ENCODE measurements at places on chromosomes 13 and 19.

GRCh38 chr19:47729799-47730520, 15.4 kb upstream of the NOP53 start:
- DNase-seq: peak; percentile 16

DNA sequence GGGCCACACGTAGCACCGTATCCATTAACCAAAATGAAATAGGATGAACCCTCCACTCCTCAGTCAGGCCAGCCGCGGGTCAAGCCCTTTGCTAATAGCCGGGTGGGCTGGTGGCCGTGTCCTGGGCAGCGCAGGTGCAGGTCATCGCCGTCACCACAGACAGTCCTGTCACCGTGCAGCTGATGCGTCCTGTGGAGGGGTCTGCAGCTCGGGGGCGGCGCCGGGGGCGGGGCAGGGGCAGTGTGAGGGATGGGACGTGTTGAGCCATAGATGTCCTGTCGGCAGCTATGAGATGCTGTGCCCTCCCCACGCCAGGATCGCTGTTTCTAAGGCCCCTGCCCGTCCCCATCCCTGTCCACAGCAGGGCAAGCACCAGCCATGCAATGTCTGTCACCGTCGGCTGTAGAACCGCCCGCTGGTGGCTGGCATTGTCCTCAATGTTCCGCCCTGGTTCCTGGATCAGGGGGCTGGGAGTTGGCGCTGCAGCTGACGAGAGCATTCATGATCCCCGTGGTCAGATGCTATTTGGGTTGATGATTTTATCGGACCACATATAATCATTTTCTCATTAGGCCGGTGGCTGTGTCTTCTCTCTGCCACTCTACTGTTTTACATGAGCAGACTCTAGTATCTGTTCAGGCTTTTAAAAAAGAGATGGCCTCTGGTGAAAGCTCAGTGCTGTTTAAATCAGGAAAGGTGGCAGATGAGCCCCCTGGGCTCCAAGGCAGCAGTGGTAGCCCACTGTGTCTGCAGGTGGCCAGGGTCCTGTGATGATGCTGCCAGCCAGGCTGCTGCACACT, 126.1 kb downstream of the KDM4B start:
- DNase-seq: no peak

DNA sequence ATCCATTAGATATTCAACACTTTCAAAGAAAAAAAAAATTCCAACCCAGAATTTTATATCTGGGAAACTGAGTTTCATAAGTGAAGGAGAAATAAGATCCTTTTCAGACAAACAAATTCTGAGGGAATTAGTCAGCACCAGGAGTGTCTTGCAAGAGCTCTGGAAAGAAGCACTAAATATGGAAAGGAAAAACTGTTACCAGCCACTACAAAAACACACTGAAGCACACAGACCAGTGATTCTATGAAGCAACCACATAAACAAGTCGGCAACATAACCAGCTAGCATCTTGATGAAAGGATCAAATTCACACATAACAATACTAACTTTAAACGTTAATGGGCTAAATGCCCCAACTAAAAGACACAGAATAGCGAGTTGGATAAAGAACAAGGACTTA, 368.4 kb upstream of the MIR17HG start:
- DNase-seq: no peak

DNA sequence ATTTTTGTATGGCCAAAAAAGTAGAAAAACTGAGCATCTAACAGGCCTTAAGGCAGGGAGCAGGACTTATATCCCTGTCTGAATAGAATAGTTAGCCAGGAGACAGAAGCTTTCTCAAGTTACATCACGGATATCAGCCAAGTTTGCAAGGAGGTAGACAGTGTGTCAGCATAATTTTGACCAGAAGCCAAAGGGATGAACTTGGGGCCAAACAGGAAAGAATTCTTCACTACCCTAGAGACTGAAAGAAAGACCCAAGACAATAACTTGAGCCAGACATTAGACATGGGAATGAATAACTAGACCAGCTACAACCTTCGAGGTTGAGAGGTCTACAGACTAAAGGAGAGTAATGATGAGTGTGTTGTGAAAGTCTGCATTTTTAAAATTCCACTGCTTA, 48.1 kb upstream of the PCDH9 start:
- no peak for DNase-seq

GRCh38 chr13:26132756-26133155, 80.9 kb upstream of the SHISA2 start:
- DNase-seq: no peak

Measured in inflammatory macrophage treated with lipopolysaccharide for 4 hours (primary cell).